ENCODE measurements at places on chromosomes 6 and 20. TPM values are rescaled to one million over a fixed set of nuclear protein-coding genes. Genes with fewer than 3 reads are reported as not detected.
A peak's percentile ranks its signal among the peaks of the same experiment; 100 is the strongest.

DNA sequence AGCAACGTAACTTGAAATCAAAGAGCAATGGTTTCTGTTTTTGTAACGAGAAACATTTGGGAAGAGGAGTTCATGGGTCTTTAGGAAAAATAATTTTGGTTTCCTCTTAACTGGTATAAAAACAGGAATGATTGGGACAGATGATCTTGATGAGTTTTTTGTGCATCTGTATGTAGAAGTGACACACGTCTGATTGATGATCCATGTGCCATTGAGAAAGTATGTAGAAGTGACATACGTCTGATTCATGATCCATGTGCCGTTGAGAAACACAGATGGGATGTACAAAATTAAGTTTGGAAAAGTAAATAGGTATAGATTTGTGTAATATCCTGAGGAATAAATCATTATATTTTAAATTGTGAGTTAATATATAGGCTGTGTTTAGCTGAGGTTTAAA lies 2.1 kb downstream of the KIAA1586 start:
- no peak for DNase-seq

Gene APOBEC2
- 219 TPM for total RNA-seq

Gene TPD52L1
- 64.0 TPM for total RNA-seq

DNA sequence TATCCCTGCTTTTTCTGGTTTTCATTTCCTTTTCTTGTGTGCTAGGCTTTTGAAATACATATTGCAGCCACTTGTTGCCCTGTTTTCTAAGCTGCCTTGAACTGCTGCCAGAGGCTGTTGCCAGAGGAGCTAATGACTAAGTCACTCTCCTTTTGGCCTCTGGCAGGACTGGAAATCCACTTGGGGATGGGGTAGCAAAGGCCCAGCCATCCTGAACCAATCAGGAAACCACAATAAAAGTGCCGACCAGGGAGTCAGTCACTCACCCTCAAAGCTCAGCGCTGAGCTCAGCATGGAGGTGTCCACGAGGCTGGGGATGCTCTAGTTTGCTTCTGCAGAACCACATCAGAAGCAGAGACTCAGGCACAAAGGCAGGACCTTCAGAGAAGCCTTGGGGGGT lies 813.0 kb downstream of the DHX35 start:
- DNase-seq = peak; percentile 76

DNA sequence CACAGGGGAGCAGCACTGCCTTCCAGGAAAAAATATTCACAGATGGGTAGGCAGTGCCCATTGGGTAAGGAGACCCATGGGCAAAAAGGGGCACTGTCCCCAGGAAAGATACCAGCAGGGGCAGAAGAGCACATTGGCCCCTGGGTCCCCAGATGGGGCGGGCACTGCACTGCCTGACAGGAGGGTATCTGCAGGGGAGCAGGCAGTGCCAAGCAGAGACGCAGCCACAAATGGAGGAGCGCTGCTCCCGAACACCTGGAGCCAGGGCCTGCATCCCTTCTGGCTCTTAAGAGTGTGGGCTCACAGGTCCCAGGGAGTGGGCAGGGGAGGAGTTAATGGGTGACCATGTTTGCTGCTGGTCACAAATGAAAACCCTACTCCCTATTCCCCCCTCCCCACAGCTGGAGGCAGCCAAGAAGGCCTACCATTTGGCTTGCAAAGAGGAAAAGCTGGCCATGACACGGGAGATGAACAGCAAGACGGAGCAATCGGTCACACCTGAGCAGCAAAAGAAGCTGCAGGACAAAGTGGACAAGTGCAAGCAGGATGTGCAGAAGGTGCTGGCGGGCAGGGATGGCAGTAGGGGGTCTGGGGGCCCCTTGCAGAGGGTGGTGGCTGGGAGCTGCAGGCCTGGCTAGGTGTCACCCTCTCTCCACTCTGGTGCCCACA lies 27.0 kb downstream of the SPDEF start:
- no peak for DNase-seq

DNA sequence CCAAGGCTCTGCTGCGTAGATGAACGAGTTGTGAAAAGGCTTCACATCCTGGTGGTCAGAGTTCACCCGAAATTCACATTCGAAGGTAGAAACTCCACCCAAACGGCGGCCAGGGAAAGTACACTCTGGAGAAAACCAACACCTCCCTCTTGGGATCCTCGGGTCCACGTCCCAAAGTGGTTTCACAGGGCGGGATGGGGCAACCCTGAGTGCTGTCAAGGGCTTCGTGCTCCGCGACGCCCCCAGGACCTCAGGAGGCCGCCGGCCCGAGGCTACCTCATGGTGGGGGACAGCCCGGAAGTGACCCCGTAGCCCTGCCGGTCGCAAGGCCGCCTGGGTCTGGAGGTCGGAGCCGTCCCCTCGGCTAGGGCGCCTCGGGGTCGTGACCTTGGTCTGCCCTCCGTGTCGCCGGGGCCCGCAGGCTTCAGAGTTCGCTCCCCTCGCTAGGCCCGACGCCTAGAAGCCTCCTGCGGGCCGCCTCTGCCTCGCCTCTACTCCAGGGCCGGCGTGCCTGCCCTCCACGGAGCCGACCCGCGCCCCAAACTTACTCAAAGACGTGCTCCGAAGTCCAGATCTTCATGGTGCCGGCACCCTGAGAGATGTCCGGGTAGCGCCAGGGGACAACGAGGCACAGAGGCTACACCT lies at the start of gene PRELID3B:
PRELID3B (minus strand) TSS at position 636 of the 645 bp plus-strand sequence; CDS start at position 580, 56 bp downstream.
- DNase-seq = peak; percentile 36

DNA sequence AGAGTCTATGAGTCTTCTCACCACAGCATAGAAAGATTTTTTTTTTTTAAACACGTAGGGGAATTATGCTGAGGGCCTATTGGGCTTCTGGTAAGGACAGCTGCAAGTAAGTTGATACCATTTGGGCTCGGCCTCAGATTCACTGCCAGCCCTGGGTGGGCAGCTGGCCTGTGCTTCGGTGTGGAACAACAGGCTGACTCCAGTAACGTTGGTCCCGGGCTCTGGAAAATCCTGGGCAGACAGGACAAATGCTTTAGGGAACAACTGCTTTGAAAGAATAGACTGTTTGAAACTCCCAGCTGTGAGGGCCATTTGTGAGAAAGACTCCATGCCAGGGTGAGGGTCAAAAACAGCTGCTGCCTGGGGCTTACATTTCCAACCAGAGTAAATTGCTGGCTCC lies 366.5 kb downstream of the QKI start:
- peak; percentile 74 for DNase-seq

GRCh38 chr20:1225783-1226654 lies at the start of gene RAD21L1:
Gene RAD21L1 (plus strand): TSS chr20:1226044. CDS start chr20:1228454, 2,410 bp downstream.
- peak; percentile 77 for DNase-seq

DNA sequence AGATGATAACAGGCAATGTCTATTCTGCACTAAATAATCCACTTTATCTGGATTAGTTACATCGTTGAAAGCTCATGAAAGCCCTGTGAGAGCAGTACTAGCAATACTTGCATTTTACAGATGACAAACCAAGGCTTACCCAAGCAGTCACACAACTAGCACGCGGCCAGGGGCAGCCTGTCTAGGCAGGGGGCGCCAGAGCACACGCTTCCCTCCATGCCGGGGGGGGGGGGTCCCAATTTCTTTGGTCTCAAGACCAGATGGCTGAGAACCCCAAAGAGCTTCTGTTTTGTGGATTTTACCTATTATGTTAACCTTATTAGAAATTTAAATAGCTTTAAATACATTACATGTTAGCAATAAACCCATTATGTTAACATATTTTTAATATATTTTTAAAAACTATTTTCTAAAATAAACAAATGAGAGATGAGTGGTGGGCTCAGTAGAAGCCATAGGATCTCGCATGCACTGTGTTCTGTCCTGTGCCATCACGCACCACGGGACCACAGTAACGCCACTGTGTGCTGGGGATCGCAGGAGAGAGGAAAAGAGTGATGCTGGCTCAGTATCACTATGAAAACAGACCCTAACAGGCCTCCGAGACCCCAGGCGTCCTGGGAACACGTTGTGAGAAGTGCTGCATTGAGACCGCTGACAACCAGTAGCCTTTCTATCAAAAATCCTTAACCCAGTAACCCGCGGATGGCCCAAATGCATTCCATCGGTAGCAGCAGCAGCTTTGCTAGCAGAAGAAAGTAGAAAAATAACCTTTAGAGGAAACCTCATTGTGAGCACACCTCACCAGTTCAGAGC lies 5.3 kb upstream of the PRR18 start:
- no peak for DNase-seq

DNA sequence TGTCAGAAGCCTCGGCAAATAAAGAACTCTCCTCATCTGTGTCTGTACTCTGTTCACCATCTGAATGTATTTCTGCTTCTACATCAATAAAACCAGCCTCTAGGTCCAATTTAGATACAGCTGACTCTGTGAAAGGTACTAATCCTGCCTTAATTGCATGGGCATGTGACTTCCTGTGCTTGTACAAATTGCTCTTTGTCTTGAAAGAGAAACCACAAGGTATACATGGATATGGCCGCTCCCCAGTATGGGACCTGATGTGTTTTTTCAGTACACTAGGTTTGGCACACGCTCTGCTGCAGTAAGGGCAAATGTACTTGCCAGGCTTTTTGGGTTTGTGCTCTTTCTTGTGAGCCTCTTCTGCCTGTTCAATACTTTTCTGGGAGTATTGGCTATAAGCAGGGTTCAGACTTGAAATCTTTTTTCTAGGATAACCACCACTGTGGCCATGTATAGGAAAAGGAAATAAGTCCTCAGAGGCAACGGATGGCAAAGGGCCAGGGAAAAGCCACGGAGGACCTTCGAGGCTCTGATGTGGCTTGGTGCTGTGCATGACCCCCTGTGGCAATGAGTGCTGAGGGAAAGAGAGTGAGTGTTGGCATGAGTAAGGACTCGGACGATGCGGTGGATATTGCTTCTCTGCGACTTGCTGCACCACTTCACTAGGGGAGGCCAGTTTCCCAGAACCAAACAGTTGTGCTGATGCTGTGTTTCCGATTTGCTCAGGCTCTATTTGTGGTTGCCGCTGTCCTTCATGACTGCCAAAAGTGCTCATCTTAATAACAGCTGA lies 170.9 kb downstream of the HIVEP2 start:
- no peak for DNase-seq

Data from left ventricle myocardium inferior (tissue), 1 donor.